ENCODE measurements at places on chromosomes 7 and 10.
A peak's percentile ranks its signal among the peaks of the same experiment; 100 is the strongest.

GRCh38 chr10:30432622-30433305 is 1.2 kb upstream of the MAP3K8 start:
- DNase-seq, result no peak

- DNase-seq, result peak; percentile 44
Measured at GRCh38 chr7:156497776-156498509, 142.6 kb upstream of the RNF32 start.

GRCh38 chr10:121598263-121599249 is at the start of gene FGFR2:
Gene FGFR2, minus strand, starts transcription at chr10:121598444. Its CDS starts 4,627 bp downstream, at chr10:121593817.
- DNase-seq, result peak; percentile 34

GRCh38 chr7:128881458-128882125 is 18.9 kb downstream of the ATP6V1F start:
- DNase-seq, result no peak

DNA sequence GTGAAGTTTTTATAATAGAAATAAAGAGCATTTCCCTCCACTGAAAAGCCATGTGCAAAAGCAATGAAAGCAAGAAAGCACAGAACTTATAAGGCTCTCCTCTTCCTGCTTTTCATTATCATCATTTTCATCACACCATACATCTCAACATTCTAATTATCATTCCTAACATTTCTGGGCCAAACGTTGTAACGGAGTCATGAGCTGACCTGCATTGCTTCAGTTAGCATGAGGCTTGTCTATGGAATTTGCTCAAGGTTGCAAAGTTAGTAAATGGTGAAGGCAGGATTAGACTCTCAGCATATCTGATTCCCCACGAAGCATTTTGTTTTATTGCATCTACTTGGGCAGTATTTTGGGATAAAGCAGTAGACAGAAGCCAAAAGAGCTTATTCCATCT is 11.4 kb downstream of the SCIN start:
- no peak for DNase-seq

DNA sequence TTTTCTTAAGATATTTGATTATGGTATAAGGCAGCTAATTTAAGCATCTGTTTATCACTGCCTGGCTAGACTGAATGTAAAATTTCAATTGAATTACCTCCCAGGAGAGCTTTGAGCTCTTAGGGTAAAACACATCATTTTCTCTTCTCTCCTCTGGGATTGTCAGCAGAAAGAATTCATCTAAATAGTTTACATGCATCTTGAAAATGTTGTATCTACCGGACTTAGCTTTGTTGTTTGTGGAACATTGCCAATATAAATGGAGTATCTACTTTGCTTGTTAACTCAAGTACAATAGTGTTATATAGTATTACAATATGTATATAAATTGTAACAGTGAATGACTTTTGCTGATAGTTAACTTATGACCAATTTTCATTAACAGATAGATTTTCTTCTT is 73.3 kb downstream of the TAF3 start:
- no peak for DNase-seq

DNA sequence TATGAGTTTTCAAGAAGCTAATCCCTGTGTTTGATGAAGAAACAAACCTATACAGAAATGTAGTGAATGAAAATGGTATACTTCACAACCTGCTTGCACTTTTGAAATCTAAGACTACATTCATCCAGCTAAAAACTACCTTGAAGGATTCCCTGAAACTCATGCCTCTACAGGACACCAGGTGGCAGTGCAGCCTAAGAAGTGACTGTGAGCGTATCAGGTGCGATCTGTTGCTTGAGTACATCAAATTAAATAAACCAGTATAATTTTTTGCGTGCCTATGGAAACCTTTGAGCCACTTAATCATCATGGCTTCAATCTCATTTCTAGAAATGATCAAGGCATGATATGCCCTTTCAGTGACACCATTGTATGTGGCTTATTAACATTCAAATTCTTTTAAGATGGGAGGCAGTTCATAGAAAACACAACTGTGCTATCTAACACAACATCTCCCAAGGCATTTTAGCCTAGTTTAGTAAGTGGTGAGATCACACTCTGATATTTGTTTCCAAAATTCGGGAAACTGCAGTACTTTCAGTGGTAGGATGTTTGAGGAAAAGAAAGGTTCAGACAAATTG is 57.4 kb downstream of the PPP1R17 start:
- peak; percentile 77 for DNase-seq

GRCh38 chr7:125098377-125098970 is 168.8 kb upstream of the POT1 start:
- no peak for DNase-seq

GRCh38 chr7:73354821-73355220 is 26.9 kb downstream of the FKBP6 start:
- no peak for DNase-seq

DNA sequence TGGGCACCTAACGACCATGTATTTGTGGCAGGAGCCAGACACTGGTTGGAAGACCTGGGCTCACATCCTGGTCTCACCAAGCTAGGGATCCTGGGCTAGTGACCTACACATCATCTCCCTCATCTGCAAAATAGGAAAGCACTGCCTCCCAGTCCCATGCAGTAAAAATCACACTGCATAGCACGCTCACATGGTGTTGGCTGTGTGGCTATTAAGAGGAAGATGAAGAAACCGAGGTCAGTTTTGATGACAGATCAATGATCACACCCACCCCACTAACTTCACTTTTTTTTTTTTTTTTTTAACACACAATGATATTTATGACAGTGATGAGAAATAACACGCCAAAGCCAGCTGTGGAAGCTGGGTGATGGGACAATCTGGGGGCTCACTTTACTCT is 146.5 kb downstream of the RNF216 start:
- DNase-seq, result no peak

DNA sequence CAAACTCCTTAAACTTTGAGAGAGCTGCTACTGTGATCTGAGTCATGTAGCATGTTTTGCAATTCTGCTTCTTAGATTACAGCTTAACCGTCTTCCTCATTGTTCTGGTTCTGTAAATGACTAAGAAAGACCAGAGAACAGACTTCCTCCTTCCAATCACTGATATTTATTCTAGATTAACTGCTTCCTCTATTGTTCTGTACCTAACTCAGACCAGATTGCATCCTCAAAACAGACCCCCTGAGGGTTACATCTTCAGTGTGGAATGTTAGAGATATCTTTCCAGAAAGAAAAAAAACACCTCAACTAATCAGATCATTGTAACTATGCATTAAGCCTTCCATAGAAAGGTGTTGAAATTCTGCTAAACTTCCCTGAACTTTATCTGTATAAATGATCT is 5.7 kb upstream of the PIP start:
- DNase-seq, result no peak

DNA sequence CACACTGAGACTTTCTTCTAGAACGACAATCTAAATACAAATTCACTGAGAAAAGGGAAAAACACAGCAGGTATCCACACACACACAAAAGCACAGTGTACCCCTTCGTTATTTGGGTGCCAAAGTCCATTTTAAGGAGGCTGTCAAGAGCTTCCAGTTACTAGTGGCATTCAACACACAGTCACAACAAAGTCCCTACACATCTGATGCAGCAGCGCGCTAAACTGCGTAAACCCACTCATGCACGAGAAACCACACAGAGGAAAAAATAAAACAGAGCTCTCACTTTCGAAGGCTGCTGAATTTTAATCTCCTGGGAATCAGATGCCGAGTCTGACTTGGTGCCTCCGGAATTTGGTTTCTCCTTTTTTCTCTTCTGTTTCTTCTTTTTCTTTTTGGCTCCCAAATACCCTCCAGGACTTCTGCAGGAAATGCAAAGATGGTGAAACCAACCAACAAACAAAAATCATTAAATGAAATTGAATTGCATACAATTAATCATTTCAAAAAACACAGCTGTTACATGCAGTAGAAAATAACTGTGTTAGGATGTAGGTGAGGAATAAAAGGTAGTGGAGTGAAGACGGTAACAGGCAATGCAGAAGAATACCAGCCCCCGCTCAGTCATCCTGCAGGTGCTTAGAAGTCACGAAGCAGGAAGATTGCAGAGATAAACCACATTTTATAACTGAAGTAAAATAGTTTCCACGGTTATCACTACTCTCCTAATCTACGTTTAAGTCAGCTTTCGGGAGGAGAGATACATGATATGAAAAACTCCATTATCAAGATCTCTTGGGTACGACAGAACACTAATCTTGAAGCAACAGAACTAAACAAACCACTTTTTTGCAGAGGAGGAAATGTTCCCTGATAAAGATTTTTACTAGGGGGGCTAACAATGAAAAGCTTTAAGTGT is 27.1 kb downstream of the NMT2 start:
- DNase-seq, result peak; percentile 34

DNA sequence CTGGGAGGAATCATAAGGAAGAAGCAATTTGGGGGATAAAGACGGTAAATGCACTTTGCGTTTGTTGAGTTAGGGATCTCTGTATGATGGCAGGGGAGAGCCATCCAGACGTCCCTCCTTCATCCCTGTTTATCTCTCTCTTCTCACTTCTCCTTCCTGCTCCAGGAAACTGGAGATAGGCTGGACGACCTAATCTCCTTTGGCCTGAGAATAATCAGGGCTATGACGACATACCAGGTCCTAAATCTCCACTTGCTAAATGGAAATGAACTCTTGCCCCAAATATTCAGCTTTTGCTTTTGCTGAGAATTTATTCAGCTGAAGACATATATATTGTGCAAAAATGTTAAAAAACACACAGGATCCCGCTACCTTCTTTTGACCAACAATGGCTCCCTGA is 182.9 kb upstream of the INHBA start:
- DNase-seq, result no peak

DNA sequence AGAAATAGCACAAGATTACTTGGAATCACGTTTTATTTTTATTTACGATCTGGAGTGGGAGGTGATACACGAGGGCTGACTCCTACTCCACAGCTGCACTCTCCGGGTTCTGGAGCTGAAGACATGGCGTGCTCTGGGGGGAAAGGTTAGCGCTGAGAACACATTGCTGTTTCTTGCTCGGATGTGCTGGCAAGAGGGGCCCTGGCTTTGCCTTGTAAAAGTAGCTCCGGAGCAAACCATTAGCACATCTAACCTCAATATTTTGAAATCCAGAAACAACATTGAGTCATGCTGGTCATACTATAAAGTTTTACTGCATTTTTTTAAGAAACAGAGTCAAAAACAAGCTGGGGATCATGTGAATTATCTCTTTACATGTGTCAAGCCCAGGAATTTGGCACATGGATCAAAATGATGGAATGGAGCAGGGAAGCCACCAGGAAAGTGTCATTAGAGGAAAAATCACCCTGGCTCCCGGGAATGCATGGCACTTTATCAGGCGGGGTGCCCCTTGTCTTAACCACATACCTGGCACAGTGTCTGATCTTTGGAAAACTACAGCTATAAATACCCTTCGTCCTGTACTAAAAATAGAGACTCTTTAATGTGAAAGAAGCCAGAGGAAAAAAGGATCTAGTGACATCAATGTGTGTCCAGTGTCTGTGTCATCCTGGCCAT is 31.6 kb upstream of the LYZL1 start:
- DNase-seq, result no peak

DNA sequence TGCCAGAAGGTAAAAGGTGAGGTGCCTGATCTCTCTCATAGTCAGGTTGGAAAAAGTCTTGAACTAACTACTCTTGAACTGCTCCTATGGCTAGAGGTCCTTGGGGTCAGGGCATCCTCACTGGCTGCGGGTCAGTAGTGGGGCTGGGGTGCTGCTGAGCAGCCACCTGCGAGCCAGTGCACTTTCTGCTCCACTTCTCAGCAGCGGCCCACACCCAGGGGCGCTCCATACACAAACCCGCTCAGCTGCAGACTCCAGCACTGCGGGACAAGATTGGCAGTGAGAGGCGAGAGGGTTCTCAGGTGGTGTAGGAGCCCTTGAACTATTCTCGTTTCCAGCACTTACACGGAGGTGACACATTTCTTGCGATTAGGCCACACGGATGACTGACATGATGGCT is 6.0 kb downstream of the ABCA13 start:
- no peak for DNase-seq

- DNase-seq, result no peak
Measured at GRCh38 chr7:137296576-137296975, 47.0 kb downstream of the PTN start.

GRCh38 chr7:133540096-133540860 is 287.4 kb downstream of the EXOC4 start:
- DNase-seq, result no peak

GRCh38 chr7:141220263-141220880 is 146.5 kb downstream of the TMEM178B start:
- DNase-seq, result peak; percentile 74

DNA sequence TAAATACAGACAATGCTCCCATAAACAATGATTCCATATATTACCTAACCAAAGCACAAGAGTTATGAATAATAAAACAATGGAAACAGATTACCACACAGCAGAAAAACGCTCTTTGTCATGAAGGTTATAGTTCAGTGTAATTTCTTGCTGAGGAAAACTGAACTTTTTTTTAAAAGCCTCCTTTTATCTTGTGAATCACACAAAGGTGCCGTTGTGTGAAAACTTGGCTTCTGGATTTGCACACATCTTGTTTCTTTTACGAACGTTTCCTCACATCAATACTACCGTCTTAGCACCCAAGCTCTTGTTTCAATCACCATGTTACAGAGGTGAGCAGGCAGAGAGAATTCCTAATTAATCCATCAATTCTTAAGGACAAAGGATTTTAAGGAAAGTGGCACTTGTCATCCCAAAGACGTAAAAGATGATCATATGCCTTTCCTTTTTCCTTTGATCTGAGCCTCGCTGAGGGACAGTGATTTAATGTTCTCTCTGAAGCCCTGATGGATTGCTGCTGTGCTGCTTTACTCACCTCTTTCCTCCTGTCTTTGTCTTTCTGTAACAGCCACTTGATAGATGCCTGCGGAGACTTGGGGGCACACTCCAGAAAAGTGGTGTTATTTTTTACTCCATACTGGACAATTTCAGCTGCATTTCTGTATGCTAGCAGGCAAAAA is 110.1 kb downstream of the CD36 start:
- DNase-seq, result no peak

- no peak for DNase-seq
Measured at GRCh38 chr10:28623483-28623882, 53.8 kb upstream of the BAMBI start.

DNA sequence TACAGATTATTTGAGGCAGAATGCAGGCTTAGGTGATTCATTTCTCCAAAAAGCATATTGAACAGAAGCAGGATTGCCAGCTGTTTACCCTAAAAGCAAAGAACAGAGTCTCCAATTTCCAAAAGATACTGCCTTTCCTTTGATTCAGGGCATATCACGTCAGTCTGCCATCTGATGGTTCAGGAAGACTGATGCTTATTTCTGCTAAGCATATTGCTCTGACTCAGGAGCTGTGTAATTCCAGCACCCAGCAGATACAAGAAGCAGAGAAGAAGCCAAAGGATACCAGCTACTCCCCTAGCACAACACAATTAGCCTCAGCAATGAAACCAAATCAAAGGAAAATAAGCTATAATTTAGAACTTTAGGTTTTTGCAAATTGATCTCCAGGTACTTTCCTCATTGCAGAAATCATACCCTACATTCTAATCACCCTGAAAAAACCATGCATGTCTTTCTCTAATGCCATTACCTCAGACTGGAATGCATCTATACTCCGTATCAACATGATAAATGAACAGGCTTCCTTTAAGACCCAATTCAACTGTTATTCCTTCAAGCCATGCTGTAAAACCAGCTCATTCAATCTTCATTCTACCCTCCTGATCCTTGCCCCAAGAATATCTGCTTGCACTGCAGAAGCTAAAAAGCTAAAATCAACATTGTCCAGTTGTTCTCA is 55.1 kb downstream of the ABI1 start:
- no peak for DNase-seq

GRCh38 chr10:94757916-94758315 is 4.6 kb upstream of the CYP2C19 start:
- no peak for DNase-seq

- DNase-seq, result no peak
Measured at GRCh38 chr7:78254726-78255055, 456.1 kb downstream of the PHTF2 start.

GRCh38 chr7:40276061-40276460 is 141.3 kb downstream of the SUGCT start:
- no peak for DNase-seq

All from NCI-H2081 (cell line).